Stimulated activated CD4-positive, alpha-beta T cell treated with anti-CD3 and anti-CD28 coated beads, Interleukin-1b, Interleukin-23, amount 100 ng/mL, for 1 hour (primary cell): ENCODE measurements at places on chromosomes 3 and 15.

DNA sequence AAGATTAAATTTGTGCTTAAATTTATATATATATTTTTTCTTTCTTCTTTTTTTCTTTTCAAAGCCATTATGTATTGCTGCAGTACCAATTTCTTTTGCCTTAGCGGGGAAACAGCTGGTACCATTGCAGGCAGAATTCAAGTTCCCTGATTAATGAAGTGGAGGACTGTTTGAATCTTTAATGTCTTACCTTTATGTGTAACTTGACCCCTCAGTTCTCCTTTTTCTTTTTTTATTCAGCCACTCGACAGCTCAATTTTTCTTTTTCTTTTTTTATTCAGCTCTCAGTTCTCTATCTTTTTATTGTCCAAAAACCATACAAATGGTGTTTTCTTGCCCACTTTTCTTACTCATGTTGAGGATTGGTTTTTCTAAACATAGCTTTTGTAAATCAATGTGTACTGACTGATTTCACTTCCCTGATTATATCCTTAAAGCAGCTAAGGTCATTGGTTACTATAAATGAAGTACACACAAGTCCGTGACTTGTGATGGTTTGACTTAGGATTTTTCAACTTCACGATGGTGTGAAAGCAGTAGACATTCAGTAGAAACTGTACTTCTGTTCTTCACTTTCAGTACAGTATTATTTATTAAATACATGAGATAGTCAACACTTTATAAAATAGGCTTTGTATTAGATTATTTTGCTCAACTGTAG, 22.8 kb downstream of the ATP2C1 start:
- no peak for DNase-seq

- DNase-seq: no peak
Measured at GRCh38 chr15:100727291-100727851, 125.0 kb downstream of the ASB7 start.

GRCh38 chr15:38705436-38706219, 141.0 kb upstream of the RASGRP1 start:
- no peak for DNase-seq

- DNase-seq: no peak
Measured at GRCh38 chr3:195932418-195933043, 24.2 kb upstream of the TNK2 start.

DNA sequence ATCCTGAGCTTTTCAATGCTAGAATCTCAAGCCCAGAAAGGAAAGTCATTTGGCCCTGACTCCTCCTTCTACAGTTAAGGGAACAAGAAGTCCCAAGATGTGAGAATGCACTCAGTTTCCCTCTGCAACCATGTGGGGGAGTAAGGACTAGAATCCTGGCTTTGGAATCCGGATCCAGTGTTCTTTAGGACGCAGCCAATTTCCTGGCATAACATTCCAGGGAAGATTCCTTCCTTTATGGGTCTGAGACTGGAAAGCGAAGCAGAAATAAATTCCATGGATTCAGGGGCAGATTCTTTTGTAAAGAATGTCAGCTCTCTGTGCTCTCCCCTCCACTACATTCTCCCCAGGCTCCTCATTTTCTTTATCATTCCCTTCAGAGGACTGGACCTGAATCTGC, 151.8 kb upstream of the SOX14 start:
- no peak for DNase-seq

DNA sequence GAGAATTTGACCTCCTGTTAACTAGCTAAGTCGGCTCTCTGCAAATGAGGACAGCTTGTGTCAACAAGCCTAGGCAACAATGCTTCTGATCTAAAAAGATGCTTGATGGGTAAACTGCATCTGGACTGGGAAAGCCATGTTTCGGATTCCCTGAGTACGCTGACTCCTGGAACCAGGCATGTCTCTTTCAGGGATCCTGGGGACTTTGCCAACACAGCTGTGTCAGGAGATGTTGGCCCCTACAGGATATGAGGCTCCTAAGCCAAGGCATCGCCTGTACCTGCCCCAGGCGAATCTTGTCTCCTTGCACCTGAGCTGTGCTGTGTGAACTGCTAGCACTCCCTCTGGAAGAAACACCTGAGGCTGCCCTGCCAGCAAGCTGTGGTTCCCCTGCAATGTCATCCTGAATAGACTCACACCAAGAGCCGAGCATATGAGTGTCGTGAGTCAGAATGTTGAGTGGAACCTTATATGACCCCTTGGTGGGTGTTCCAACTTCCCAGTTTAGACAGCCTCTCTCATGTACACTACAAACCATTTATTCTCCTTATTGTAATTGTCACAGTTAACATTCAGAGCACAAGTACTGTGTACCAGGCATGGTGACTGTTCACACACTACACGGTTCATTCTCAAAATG, 17.0 kb downstream of the EOGT start:
- no peak for DNase-seq

GRCh38 chr3:191702121-191702520, 241.2 kb downstream of the PYDC2 start:
- no peak for DNase-seq

DNA sequence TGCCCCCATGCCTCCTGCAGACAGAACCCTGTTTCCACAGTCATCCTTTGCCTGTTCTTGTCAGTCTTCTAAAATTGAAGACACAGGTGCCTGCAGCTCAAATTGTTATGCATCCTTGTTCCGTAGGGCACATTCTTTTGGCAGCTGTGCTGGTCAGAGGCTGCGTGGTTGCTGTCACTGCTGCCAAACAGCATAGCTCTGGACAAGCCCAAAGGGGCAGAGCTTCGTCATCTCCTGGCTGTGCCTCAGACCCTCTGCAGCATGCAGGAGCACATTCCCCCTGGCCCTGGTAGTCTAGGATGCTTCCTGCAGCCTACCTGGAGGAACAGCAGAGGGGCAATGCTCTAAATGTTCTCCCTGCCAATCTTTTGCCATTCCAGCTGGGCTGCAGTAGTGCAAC, 2.1 kb upstream of the FBXL22 start:
- no peak for DNase-seq
